ACHN (cell line): ENCODE measurements at places on chromosomes 12 and 14.

GRCh38 chr12:75581515-75581914, 70.1 kb upstream of the KRR1 start:
- DNase-seq, result no peak

DNA sequence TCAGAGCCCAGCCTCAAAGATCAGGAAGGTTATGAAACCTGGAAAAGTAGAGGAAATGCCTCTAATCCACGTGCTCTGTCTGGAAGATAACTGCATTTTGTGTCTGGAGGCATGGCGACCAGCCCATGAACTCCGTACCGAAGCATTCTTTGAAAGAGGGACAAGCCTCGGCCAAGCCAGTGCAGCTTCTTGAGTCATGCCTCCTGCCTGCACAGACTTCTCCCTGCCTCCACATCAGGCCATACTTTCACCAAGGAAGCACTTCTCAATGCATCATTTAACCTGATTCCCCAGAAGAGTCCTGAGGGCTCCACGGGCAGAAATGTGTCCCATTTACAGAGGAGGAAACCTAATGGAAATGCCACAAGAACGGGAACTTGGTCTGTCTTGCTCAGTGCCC, 3.4 kb downstream of the ACTN1 start:
- DNase-seq, result no peak

DNA sequence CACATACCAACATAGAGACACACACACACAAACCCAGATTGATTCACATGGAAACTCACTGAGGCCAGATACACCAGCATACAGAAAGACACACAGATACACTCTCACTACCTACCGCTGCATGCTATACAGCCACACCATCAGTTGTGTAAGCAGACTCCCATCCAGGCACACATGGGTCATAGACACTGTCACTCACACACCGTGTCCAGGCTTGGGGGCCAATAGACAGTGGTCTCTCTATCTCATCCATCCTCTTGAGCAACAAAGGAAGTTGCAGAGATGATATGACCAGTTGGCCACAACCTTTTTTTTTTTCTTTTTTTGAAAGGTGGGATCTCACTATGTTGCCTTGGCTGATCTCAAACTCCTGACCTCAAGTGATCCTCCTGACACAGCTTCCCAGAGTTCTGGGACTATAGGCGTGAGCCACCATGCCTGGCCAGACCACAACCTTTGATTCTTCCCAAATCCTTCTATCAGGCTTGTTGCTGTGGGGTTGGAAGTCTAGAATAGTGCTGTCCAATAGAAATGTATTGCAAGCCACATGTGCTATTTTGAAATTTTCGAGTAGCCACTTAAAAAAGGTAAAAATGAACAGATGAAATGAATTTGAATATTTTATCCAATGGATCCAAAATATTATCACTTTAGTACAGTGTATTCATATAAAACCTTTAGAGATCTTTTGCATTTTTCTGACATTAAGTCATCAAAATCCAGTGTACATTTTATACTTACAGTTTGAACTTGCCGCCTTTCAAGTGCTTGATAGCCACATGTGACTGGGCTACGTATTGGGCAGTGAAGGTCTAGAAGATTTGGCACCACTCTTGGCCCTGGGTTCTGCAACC, 7.4 kb downstream of the LRP1-AS start:
- no peak for DNase-seq

DNA sequence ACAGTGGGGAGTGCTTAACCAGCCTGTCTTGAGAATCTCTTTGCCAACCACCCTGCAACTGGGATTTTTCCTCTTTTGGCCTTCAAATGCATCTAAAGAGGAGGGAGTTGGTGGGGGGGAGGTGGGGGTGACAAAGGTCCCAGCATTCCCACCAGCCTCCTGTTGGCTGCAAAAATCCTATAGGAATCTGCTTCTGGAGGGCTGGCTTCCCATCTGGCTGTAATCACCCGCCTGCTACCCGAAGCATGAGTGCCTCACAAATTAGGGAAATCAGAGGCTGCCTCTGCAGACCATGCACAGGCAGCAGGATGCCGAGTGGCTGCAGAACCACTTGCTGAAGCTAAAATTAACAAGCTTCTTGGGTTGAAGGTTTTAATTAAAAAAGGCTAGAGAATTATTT, 73.9 kb upstream of the WSCD2 start:
- no peak for DNase-seq

GRCh38 chr12:61220337-61220736, 1039.9 kb upstream of the USP15 start:
- DNase-seq, result no peak

DNA sequence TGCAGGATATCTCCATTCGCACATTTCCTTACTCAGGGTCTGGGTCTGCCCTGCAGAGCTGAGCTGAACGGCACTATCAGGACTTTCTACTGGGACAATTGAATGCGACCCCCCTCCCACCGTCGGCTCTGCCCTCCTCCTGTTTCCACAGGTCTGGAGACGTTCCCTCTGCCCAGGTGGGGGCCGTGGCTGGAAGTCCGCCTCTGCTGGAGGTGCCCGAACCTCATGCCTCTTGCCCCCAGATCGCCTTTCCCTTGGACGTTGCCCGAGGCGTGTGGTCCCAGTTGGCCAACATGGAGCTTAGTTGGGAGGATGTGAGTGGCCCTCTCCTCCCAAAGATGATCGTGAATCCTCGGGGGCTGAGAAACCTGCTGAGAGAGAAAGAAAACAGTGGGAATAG, 21.2 kb upstream of the KLC1 start:
- DNase-seq, result no peak

- no peak for DNase-seq
Observed at GRCh38 chr12:128830505-128830893, 6.7 kb upstream of the SLC15A4 start.

GRCh38 chr12:48618541-48618940, 48.7 kb upstream of the LALBA start:
- DNase-seq, result peak; percentile 80

DNA sequence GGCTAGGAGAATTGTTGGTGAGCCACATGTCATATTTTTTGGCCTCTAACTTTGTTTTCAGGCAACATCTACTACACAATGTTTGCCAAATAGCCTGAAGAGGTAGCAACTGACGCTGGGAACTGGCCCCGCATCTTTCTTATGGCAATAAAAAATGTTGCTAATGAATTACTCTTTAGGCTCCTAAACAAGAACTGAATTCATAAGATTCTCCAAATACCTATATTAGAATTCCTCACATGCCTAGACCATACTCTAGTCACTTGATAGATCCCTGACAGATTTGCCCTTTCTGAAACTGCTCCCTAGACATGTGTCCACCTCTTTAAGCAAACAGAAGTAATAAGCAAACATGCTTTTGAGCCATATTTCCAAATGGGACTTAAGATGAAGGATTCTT, 209.0 kb upstream of the ATXN7L3B start:
- peak; percentile 19 for DNase-seq

GRCh38 chr12:95286713-95287112, 69.1 kb downstream of the VEZT start:
- peak; percentile 71 for DNase-seq

DNA sequence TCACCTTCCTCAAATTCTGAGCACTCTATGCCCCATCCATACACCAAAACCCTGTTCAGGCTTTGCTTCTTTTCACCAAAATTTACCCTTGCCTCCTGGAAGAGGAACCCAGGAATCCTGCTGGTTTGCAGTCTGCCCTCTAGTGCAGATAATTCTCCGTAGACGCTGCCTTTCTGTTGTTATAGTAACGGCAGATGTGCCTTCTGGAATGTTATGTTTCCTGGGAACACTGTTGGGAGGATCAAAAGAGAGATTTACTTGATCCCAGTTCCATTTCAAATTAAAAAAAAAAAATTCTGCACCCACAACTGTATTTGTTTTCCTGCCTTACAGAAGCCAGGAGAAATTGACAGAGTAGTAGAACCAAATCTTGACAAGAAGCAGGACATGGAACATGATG, 104.2 kb upstream of the RMST start:
- DNase-seq, result no peak

DNA sequence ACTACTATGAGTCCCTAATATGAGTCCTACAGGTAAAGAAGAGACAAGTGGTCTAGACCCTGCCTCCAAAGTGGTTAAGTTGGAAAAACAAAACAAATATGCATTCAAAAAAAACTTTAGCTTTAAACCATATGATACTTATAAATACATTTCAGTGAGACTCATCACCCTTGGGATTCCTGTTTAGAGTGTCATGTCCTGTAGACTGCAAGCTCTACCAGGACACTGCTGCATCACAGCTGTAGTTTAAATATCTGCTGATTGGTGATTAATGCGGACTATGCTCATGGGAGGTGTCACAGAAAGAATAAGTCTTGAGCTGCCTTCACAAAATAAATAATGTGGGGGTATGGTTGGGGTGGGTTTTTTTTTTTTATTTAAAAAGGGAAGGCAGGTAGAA, 8.8 kb upstream of the LGR5 start:
- no peak for DNase-seq
